ENCODE measurements at places on chromosomes 5 and 9.

- DNase-seq: no peak
Observed at GRCh38 chr5:8756498-8757084, 789.3 kb downstream of the SEMA5A start.

GRCh38 chr5:126004636-126005035 lies 418.6 kb upstream of the GRAMD2B start:
- no peak for DNase-seq

- peak; percentile 78 for DNase-seq
Observed at GRCh38 chr9:92790542-92791527, 26.2 kb upstream of the BICD2 start.

DNA sequence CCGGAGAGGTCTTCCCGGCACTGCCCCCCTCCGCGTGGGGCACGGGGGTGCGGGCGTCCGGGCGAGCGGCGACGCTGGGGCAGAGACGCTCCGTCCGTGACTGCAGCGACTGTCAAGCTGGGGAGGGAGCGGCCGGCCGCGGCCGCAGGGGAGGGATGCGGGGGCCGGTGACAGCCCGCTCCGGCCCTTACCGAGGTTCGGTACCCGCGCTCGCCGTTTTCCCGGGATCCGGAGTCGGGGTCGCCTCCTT lies 400 bp downstream of the KDM4C start:
- no peak for DNase-seq

- DNase-seq: no peak
Observed at GRCh38 chr9:109269081-109269480, 51.8 kb downstream of the EPB41L4B start.

GRCh38 chr9:85600675-85601263 lies 141.0 kb downstream of the AGTPBP1 start:
- DNase-seq: no peak

DNA sequence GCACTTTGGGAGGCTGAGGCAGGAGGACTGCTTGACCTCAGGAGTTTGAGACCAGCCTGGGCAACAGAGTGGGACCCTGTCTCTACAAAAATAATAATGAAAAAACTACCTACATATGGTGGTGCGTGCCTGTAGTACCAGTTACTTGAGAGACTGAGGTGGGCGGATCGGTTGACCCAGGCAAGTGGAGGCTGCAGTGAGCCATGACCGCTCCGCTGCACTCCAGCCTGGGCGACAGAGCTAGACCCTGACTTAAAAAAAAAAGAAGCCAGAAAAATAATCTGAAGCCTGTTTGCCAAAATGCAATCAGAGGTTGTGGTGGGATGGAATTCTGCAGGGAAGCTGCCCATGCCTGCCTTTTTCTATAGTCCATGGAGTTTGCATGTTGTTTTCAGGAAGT lies 50.4 kb upstream of the GGTA1 start:
- DNase-seq: no peak

GRCh38 chr5:39390945-39391344 lies 26.6 kb upstream of the C9 start:
- DNase-seq: no peak

DNA sequence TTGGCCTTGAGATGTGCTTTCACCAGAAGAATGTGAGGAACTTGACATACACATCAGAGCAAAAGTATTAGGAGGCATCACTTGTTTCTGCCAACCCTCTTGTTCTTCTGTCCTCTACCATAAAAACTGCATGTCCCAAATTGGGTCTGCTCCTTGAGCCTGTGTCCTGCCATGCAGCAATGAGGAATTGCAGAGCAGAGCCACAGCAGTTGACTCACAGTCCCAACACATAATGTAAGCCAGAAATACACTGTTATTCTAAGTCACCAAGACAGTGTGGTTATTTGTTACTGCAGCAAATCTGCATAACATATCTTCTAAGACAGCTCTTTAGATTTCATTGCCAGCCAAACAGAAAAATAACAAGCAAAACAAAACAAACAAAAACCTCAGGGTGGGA lies 598.2 kb downstream of the PRELID2 start:
- DNase-seq: no peak

GRCh38 chr9:93895535-93895934 lies 59.6 kb downstream of the BARX1 start:
- no peak for DNase-seq

- no peak for DNase-seq
Observed at GRCh38 chr5:56838409-56839039, 23.2 kb downstream of the MAP3K1 start.

DNA sequence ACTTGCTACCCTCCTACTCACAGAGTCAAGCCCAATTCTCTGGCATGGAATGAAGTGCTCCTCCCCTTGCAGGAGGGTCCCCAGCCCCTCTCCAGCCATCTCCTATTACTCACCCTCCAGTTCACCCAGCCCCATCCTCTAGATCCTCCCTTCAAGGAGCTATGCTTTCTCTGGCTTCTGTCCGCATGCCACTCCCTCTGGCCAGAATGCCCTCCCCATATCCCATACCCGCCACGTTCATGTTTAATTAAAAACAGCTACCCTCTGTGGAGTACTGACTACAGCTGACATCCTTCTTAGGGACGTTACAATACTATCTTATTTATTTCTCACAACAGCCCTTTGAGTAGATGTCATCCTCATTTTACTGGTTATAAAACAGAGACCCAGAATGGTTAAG lies 3.0 kb downstream of the F2R start:
- no peak for DNase-seq

DNA sequence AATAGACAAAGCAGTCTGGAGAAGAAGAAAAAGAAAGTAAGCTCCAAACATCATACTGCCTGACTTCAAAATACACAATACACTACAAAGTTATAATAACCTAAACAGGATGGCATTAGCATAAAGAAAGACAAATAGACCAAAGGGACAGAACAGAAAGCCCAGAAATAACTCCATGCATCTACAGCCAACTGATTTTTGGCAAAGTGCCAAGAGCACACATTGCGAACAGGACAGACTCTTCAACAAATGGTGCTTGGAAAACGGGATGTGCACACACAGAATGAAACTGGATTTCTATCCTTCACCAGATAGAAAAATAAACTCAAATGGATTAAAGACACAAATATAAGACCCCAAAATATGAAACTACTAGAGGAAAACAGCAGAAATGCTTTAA lies 66.6 kb upstream of the SPATA31E1 start:
- no peak for DNase-seq

DNA sequence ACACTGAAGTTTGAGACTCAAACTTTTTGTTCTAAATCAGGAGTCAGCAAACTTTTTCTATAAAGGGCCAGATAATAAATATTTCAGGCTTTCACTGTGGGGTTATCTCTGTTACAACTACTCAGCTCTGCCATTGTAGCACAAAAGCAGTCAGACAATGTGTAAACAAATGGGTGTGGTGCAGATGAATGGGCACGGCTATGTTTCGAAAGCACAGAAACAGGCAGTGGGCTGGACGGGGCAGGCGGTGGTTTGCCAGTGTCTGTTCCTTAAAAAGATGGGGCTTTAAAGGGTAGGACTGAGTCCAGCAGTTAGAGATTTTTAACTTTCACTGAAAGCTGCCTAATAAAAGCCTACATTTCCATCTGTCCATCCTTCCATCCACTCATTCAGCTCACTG lies 48.9 kb downstream of the PFDN1 start:
- DNase-seq: no peak

GRCh38 chr5:134139377-134139851 lies 24.9 kb downstream of the TCF7 start:
- no peak for DNase-seq

- no peak for DNase-seq
Observed at GRCh38 chr5:1836176-1836890, 35.1 kb downstream of the NDUFS6 start.

DNA sequence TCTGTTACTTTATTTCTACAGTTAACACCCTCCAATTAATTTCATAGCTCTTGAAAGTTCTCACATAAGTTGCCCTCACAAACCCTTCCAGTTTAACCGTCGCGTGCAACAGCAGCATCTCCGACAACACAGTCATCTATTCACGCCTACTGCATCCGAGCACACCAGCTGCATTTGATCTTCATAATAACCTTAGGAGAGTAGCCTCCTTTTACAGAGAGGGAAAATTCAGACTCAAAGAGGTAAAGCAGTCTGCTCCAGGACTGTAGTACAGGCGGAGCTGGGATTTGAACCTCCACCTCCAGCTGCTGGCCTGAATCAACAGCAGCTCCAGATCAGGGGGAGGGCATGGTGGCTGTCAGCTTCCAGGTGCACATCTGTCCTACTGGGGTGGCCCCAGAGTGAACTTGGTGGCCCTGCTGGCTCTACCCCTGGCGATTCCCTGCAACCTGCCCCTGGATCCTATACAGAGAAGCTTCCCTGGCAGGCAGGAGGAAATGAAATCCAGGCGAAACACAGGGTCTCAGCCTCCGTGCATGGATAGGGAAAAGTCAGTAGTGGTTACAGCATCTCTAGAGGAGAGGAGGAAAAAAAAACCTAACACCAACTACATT lies 71.6 kb upstream of the UNC5A start:
- no peak for DNase-seq

- DNase-seq: no peak
Observed at GRCh38 chr5:1128977-1129710, 17.3 kb upstream of the SLC12A7 start.

DNA sequence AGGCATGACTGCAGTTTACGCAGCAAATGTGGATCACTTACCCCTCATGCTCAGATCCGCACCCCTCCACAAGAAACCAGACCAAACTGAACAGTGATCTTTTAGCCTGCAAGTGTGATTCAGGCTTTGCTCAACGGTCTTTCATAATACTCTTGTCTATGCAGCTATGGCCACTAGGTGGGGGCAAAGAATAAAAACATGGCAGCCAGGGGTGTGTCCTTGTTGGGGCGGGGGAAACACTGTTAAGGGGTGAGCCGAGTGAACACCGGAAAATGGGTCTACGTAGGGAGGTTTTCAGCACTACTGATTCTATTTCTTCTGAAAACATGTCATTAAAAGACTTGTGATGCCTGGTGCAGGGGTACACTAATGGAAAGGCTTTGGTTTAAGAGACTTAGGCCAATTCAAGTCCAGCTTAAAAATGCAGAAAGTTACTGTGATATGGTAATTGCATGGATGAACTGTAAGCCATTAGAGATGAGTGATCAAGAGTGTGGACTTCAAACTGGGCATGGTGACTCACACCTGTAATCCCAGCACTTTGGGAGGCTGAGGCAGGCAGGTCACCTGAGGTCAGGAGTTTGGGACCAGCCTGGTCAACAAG lies 49.9 kb upstream of the GPR151 start:
- DNase-seq: peak; percentile 27

GRCh38 chr9:131695836-131696460 lies 43.9 kb downstream of the RAPGEF1 start:
- no peak for DNase-seq

DNA sequence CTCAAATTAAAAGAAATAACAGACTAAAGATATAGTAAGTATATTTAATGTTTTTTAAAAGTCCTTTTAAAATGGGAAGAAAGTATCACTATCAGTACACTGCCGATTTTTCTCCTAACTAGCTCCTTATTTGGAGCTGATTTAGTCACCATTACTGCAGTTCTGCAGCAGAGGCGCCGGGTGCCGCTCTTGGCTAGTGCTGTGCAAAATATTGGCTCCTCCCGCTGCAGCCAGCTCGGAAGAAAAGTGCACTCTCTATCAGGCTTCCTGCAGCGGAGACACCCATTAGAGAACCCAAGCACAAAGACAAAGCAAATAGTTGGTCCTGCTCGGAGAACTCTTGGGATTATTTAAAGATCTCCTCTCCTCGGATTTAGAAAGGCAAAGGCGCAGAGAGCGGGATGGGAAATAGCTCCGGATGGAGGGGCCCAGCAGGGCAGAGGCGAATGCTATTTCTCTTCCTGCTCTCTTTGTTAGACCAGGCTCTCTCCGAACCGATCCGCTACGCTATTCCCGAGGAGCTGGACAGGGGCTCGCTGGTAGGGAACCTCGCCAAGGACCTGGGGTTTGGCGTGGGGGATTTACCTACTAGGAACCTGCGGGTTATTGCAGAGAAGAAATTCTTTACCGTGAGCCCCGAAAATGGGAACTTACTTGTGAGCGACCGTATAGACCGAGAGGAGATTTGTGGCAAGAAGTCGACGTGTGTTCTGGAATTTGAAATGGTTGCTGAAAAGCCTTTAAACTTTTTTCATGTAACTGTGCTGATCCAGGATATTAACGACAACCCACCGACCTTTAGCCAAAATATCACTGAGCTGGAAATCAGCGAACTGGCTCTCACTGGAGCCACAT lies at the start of gene PCDHGB3:
TSS of gene PCDHGB3 (plus strand) at position 249 of the 855 bp plus-strand sequence. CDS start at position 402, 153 bp downstream.
- peak; percentile 36 for DNase-seq

GRCh38 chr5:159525117-159525516 lies 194.8 kb upstream of the IL12B start:
- no peak for DNase-seq

DNA sequence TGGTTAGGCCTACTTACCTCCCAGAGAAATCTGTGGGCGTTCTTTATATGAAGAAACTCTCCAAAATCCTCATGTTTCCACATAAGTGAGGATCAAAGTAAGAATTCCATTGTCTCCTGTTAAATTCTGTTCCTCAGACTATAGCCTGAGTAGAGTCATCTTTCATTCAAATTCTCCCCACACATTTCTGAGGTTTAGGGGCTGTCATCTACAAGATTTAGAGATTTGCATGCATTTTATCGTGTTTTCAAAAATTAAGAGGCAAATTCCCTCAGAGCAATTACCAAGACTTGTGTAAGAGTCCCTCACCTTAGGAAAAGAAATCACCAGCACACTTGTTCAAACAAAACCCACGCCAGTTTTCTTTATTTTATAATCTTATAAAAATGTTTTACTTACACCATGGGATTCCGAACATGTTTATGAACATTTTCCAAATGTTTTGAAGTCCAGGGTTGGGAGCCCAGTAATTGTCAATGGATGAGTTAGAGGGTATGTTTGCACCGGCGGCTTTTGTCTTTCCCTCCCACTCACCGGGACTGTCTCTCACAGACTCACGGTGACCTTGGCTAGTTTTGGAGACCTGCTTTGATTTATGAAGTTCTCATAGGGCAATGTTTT lies 367.6 kb downstream of the ENC1 start:
- DNase-seq: no peak

DNA sequence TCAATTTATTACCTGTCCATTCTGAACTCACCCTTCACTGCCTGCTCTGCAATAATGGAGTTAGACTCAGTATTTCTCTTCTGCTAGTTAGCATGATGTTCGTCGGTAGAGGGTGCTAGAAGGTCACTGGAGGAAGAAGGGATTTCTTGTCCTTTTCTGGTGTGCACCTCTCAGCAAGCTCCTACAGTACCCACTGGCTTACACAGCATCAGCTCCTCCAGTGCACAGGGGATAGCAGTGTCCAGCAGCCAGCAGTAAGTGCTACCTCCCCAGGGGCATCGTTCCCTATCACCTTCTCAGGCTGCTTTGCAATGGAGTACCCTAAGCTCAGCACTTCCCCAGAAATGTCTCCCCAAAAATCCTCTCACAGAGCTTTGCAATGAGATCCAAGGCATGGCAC lies 45.9 kb upstream of the APC start:
- DNase-seq: no peak

DNA sequence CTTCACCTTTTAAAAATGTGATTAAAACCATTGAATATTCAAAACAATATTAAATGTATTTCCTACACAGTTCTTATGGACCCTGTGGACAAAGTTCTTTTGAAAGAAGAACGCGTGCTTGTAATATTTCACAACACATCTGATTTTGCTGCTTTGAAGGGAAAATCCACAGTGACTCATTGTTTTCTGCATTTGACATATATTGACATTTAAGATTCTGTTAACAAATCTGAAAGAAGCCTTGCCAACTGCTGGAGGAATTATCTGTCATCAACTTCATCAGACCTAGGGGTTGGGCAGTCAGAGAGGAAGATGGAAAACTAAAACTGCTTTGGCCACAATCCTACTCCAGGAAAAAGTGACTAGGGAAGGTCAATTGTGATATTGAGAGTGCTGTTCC lies 56.9 kb upstream of the RASEF start:
- no peak for DNase-seq
